Iris pigment epithelial cell (primary cell): ENCODE measurements at places on chromosomes 2 and 18.

GRCh38 chr2:233544200-233544610 is 22.4 kb downstream of the USP40 start:
- DNase-seq = peak; percentile 38

- peak; percentile 62 for DNase-seq
Measured at GRCh38 chr2:43467891-43468290, 127.9 kb downstream of the THADA start.

- no peak for DNase-seq
Measured at GRCh38 chr18:7488571-7488970, 78.5 kb upstream of the PTPRM start.

DNA sequence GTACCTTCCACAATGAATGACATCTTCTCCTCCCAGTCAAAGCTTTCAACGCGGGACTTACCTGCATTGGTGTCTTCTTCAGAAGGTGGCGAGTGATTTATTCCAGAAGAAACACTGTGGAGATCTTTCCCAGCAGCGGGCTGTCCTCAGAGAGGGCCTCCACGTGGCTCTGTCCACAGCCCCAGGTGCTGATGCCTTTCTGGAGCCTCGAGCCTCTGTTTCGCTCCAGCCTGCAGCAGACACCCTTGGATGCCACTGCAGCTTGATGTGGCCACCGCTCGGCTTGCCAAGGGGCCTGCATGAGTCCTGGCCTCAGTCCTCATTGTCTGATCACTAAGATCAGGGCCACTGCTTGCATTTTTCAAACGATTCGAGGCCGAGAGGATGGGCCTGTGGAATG is 46.6 kb upstream of the GALR1 start:
- no peak for DNase-seq

GRCh38 chr18:34094148-34094547 is 130.6 kb downstream of the NOL4 start:
- no peak for DNase-seq

- no peak for DNase-seq
Measured at GRCh38 chr18:44779753-44780292, 99.1 kb downstream of the SETBP1 start.

DNA sequence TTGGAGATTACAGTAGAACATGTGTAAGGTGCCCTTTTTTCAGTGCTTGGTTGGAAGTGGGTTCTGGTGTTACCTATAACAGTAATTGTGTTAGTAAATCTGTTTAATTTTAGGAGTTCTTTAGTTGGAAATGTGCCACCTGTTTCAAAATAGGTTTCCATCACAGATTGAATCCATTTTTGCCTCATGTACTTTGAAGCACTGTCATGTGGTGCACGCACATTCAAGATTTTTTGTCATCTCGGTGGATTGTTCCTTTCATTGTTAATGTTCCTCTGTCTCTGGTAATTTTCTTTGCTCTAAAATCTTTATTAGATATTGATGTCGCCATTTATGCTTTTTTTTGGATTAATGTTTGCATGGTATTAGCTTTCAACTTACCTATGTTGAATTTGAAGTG is 1.3 kb downstream of the ATP9B start:
- no peak for DNase-seq

DNA sequence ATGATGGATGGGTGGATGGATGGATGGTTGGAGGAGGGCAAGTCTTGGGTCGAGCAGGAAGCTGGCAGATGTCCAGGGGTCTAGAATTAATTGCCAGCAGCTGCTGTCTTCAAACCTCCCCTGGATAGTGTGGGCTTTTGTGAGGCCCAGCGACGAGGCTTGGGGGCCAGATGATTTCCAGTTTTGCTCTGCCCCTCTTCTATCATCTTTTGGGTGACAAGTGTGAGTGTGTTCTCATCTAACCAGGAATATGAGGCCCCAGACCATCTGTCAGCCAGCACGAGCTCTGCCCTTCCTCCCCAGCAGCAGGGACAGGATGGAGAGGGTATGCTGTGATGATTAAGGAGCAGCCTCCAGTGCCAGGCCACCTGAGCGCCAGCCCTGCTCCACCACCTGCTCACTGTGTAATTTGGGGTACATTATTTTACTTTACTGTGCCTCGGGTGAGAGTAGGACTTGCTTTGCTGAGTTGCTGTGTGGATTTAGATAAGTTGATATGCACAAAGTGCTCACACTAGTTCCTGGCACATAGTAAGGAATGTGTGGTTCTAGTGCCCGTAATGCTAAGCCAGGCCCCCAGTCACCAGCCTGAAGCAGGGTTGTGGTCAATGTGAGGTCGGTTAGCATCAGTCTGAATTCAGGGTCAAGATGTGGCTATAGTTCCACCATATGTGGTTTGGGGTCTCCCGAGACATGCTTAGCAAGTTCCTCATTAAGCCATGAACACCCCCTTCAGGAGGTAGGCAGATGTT is 251.1 kb downstream of the CYP26B1 start:
- no peak for DNase-seq

DNA sequence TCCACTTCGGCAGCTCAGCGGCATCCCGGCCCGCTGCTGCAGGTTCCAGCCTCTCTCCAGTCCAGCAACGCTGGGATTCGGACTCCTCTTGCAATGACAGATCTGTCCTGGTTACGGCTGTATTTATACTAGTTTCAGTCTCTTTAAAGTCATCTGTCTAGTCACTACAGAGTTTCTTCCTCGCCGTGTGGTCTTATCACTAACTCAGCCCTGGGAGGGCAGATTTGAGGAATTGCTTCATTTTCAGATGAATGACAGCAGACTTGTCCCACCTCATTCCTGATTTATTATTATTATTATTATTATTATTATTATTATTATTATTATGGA is 2.2 kb downstream of the KLHL29 start:
- no peak for DNase-seq

- no peak for DNase-seq
Measured at GRCh38 chr2:15982285-15983044, 42.1 kb downstream of the MYCN start.

DNA sequence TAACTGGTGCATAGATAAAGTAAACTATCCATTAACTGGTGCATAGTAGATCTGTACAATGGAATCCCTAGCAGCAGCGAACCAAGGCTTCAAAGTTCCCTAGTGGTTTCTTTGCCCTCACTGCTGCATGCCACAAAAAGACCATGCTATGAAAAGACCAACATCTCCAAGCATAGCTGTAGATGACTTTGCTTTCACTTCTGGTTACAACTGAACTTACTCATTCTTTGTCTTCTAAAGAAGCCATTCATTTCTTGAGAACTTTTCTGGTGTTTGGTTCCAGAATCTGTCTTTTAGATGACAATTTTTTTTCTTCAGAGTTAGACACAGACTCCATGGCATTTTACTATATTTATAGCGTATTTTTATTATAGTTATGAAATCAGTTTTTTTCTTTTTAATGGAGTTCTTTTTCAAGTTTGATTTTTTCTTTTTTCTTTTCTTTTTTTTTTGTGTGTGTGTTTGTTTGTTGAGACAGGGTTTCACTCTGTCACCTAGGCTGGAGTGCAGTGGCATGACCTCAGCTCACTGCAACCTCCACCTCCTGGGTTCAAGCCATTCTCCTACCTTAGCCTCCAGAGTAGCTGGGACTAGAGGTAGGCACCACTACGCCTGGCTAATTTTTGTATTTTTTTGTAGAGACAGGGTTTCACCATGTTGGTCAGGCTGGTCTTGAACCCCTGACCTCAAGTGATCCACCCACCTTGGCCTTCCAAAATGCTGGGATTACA is 63.6 kb downstream of the SLC35F5 start:
- DNase-seq = no peak

- no peak for DNase-seq
Measured at GRCh38 chr2:53535234-53535840, 232.3 kb upstream of the CHAC2 start.

DNA sequence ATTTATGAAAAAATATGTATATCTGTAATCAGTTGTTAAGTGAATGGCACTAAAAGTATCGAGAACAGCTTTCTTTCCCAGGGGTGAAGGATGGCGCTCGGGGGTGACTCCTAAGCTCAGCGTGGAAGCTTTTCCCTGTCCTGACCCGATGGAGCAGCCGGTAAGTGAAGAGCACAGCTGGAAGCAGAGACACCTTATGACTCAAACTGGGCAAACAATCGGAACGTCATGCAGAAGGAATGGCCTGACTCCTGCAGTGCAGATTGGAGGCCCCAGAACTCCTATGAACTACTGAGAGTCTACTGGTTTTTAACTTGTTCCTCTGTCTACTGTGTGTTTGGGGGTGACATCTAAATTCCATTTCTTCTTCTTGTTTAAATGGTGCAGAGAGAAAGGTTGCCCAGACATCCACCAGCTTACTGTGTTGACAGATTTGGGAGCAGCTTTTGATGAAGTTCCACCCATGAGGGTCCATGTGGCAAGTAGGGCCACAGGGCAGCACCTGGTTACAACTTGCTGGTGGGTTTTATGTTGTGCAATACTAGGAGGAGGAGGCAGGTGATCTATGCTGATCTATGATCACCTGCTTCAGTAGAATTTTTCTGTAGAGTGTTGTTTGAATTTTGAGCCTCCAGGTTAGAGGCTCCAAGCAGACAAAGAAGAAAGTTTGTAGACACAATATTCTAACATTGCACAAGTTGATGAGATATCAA is 52.8 kb upstream of the TMEM182 start:
- DNase-seq = peak; percentile 45

GRCh38 chr18:22432657-22433137 is 15.0 kb upstream of the CTAGE1 start:
- peak; percentile 94 for DNase-seq

- DNase-seq = no peak
Measured at GRCh38 chr2:100017633-100018032, 124.8 kb downstream of the AFF3 start.

GRCh38 chr2:88192613-88193012 is 22.5 kb downstream of the THNSL2 start:
- DNase-seq = no peak

DNA sequence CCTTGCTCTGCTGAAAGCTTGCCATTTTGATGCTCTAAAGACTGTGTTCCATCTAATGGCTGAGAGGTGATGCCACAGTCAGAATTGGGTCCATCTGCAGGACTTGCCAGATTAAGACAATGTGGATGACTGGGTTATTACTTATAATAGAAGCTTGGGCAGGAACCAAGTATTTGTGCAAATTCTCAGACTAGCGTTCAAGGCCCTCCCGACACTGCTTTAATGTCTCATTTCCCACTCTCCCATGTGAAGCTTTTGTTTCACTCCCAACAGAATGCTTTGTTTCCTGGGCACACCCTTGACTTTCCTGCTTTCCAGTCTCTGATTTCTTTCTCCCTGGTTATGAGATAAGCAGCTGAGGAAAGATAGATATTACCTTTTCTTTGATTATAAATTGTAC is 215.8 kb downstream of the KCNS3 start:
- no peak for DNase-seq

- DNase-seq = peak; percentile 84
Measured at GRCh38 chr2:128734521-128735295, 416.0 kb upstream of the HS6ST1 start.

DNA sequence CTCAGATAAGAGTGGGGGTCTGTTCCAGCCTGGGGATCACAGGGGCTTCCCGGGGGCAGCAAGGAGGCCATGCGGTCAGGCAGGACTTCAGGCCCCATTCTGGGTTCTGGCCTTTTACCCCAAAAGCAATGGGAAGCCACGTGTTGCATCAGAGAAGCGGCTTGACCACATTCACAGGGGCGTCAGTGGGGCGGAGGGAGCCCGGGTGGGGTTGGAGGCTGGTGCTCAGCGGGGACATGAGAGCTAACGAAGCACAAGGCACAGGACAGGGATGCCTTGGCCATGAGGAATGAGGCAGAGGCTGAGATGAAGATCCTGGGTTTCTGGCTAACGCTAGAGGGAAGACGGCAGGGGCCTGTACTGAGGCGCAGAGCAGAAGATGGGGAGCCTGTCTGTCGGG is 6.1 kb downstream of the HJURP start:
- no peak for DNase-seq

DNA sequence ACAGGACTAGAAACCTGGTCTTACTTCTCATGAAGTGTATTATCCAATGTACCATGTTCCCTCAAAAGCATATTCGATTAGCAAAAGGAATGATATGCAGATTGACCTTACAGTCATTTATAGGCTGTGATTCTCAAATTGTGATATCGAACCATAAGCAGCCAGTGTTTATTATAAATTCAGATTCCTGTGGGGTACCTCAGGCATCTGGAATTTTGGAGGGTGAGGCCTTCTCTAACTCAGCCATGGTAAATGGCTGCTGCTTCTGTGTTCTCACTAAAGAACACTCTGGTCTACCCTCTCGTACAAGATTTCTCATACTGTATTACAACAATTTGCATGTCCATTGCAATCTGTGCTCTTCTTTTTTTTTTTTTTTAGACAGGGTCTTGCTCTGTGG is 84.5 kb downstream of the PRPF40A start:
- no peak for DNase-seq

DNA sequence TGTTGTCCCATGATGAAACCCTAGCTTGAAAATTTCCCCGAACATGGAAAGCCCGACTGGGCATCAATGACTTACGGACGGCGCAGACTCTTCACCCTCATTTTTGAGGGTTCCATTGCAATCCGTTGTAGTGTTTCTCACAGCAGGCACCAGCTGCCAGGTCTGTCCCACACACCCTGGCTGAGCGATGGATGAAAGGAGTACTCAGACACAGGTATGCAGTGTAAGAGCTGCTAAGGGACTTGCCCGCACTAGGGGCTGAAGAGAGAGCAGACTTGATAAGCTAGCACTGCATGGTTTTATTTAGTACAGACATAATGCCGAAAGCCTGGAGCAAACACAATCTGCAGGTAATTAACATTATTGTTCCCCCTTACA is 15.8 kb downstream of the DYNAP start:
- no peak for DNase-seq

- DNase-seq = peak; percentile 17
Measured at GRCh38 chr2:88692187-88692586, 714 bp downstream of the RPIA start.

GRCh38 chr18:43393174-43393573 is 115.9 kb upstream of the SYT4 start:
- no peak for DNase-seq

DNA sequence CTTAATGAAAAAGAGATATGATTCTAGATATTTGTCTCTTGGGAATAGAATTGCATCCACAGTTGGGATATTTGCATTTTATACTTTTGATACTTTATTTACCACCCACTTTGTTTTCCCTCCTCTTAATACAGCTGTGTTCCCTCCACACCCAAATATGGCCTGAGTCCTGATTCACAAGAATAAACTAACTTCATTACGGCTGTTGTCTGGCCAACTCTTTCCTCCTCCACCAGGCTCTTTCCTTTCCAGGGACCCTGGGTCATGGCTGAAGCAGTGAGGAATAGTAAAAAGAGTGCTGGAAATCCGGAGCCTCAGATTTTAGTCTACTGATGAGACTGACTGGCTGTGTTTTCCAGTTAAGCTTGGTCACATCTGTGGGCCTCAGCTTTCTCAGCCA is 48.4 kb upstream of the STAM2 start:
- DNase-seq = peak; percentile 8

GRCh38 chr2:39385172-39385571 is 51.9 kb downstream of the MAP4K3 start:
- no peak for DNase-seq
